Stimulated activated CD8-positive, alpha-beta memory T cell treated with anti-CD3 and anti-CD28 coated beads, Interleukin-15, amount 100 ng/mL, for 24 hours (primary cell): ENCODE measurements at places on chromosomes 16 and 17.
A peak's percentile ranks its signal among the peaks of the same experiment; 100 is the strongest.

DNA sequence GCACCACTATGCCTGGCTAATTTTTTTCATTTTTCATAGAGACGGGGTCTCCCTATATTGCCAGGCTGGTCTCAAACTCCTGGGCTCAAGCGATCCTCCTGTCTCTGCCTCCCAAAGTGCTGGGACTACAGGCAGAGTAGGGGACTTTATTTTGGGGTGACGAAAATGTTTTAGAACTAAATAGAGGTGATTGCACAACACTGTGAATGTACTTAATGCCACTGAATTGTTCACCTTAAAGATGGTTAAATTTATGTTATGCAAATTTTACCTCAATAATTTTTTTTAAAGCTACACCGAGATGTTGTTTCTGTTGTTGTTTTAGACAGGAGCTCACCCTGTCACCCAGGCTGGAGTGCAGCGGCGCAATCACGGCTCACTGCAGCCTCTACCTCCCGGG, 111.9 kb upstream of the SEC14L1 start:
- DNase-seq, result no peak

GRCh38 chr17:4948166-4948930, at the start of gene PFN1:
Gene PFN1 (minus strand): TSS chr17:4948530. CDS start chr17:4948394, 136 bp downstream.
- DNase-seq, result peak; percentile 65

GRCh38 chr16:87436225-87437172, 44.4 kb downstream of the MAP1LC3B start:
- DNase-seq, result no peak

- no peak for DNase-seq
Measured at GRCh38 chr16:31243734-31244670, 15.8 kb upstream of the ITGAM start.

DNA sequence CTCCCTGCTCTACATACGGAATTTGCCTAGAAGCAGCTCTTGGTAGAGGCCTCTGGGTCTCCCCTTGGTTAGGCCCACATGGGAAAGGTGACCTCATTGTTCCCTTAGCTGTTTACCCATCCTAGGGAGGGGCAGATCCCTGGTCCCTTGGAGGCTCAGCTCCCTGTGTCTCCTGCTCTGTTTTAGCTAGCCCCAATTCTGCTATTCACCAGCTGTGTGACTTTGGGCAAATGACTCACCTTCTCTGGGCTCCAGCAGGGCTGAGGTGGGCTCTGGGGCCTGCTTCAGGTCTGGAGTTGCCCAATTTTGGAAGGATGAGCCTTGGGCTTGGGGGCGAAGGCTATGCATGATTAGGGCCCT, 3.9 kb downstream of the ABCC3 start:
- DNase-seq, result no peak

GRCh38 chr17:62626719-62627218, 701 bp upstream of the MRC2 start:
- no peak for DNase-seq

DNA sequence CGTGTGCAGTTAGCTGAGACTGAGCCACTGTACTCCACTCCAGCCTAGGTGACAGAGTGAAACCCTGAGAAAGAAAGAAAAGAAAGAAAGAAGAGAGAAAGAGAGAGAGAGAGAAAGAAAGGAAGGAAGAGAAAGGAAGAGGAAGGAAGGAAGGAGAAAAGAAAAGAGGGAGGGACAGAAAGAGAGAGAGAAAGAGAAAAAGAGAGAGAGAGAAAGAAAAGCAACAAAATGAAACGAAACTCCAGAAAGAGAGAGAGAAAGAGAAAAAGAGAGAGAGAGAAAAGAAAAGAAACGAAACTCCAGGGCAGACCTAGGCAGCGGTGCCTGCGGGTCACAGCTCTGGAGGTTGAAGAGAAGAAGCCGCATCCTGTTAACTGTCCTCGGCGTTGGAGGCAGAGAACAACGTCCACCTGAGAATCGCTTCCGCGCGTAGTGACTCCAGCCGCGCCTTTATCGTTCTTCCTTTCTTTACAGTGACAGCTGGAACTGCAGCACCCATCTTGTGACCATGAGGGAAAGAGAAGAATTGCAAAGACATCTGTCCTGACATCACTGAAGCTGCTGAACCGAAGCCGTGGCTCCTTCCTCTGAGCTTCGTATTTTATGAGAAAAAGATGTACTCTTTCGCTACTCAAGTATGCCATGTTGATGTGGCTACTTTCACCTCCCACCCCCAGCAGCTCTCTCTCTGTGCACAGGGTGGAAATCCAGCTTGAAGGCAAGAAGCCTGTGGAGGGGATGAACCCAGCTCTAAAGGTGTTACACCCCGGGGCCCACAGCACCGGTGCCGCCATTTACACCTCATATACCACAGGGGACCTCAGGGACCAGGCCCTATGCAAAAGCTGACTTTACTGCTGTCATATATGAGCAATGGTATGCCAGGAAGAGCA, 56.9 kb upstream of the DOC2B start:
- no peak for DNase-seq

- no peak for DNase-seq
Measured at GRCh38 chr16:13093661-13094060, 192.3 kb downstream of the SHISA9 start.

DNA sequence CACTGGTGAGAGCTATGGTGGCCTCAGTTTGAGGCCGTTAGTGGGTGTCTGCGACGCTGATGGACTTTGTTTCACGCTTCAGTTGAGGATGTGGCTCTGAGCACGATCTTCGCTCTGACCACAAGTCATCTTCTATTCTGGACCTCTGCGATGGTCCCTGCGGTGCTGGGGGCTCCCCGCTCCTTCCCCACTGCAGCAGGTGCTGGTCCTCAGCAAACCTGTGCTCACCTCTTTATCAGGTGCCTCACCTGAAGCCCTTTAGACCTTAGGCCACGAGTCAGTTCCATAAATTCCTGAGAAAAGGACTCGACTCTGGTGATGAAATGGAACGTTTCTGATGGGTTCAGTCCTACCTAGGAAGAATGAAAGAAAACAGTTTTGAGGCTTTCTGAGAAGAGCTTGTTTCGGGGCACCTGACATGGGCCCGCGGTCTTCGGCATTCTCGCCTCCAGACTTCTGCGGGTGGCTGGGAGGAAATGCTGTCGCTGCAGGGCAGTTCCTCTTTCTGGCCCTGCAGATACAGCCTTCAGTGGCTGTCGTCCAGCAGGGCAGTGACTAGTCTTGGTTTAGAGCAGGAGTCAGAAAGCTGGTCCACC, 4.7 kb downstream of the KCTD5 start:
- DNase-seq, result no peak

- peak; percentile 56 for DNase-seq
Measured at GRCh38 chr17:57987581-57988300, at the start of gene VEZF1. Gene VEZF1 (minus strand): TSS chr17:57988254. CDS start chr17:57988111, 143 bp downstream.

- no peak for DNase-seq
Measured at GRCh38 chr17:75536366-75536765, 10.9 kb downstream of the LLGL2 start.

DNA sequence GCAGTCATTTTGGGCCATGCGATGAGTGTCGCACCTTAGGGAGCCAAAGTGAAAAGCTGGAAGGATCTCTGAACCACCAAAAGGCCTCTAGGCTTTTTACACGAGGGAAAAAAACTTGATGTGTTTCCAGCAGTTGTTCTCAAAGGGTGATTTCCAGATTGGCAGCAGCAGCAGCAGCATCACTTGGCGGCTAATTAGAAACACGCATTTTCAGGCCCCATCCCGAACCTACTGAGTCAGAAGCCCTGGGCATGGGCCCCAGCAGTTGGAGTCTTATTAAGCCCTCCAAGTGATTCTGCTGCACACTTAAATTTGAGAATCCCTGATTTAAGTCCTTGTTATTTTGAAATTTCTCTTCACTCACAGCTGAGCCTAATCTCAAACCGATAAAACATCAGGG, 25.3 kb upstream of the PYY start:
- no peak for DNase-seq

DNA sequence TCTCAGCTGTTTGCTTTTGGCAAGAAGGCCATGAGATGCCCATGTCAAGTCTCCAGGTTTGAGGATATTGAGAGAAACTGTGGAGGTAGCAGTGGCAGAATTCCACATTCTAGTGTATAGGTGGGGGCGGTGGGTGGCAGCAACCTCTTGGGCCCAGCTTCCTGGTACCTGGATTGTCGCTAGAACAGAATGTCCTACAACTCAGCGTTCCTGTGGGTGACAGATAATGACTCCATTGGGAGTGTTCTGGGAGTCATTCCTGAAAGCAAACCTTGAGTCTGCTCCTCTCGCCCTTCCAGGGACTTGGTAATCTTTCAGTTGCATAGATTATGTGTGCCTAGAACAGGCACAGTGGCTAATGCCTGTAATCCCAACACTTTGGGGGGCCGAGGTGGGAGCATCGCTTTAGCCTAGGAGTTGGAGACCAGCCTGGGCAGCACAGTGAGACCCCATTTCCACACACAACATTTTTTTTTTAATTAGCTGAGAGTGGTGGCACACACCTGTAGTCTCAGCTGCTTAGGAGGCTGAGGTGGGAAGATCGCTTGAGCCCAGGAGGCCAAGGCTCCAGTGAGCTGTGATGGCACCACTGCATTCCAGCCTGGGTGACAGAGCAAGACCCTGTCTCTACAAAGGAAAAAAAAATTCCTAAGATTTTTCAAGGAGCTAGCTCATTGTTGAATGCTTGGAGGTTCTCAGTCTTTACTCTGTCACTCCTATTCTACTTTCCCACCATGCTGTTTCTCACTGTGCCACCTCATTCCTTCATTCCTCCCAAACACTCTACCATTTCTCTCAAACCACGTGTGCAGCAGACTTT, 37.9 kb upstream of the METTL16 start:
- no peak for DNase-seq

GRCh38 chr17:38899421-38899820, 26.0 kb upstream of the LASP1NB start:
- no peak for DNase-seq

DNA sequence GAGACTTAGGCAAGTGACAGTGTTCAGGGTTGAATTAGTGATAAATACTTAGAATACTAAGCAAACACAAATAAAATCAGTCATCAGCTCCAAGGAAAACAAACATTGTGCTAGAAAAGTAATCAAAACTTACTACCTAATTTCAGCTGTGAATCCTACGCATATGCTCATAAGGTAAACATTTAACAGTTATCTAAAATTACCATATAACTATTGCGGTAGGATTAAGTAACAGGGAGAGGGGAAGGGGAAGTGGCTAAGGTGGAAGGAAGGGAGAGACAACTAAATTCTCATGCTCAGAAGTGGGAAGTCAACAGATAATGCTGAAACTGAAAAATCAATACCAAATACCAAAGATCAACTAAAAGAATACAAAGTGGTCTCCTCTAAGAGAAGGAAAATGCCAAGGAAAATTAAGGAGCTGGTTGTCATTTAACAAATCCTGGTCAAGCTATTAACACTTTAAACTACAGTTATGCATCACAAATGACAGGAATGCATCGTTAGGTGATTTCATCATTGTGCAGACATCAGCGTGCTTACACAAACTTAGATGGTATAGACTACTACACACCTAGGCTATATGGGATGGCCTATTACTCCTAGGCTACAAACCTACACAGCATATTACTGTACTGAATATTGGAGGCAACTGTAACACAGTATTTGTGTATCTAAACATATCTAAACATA, 20.0 kb downstream of the USP32 start:
- no peak for DNase-seq

GRCh38 chr17:65029605-65030336, 26.8 kb downstream of the GNA13 start:
- DNase-seq, result no peak

GRCh38 chr16:75070012-75070841, 46.4 kb downstream of the LDHD start:
- DNase-seq, result no peak

- no peak for DNase-seq
Measured at GRCh38 chr17:50920891-50921586, 54.9 kb upstream of the TOB1 start.

- DNase-seq, result no peak
Measured at GRCh38 chr17:385178-385835, 32.7 kb upstream of the RPH3AL start.

- no peak for DNase-seq
Measured at GRCh38 chr16:47970291-47970931, 185.4 kb downstream of the ABCC12 start.

DNA sequence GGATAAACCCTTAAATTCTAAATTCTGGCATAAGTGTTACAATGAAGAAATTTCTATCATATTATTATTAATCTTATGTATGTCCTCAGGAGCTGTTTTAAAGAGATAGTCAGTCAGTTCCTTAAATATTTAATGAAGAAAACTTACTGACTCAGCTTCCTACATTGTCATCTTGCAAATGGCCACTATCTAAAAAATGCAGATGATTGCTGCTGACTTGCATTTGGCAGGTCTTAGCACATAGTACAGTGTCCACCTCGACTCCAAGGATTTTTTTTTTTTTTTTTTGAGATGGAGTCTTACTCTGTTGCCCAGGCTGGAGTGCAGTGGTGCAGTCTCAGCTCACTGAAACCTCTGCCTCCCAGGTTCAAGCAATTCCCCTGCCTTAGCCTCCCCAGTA, 55.1 kb upstream of the CORO6 start:
- DNase-seq, result no peak

GRCh38 chr17:10295728-10296343, 77.0 kb downstream of the MYH13 start:
- DNase-seq, result no peak

GRCh38 chr17:56057869-56058268, 95.4 kb upstream of the ANKFN1 start:
- no peak for DNase-seq

DNA sequence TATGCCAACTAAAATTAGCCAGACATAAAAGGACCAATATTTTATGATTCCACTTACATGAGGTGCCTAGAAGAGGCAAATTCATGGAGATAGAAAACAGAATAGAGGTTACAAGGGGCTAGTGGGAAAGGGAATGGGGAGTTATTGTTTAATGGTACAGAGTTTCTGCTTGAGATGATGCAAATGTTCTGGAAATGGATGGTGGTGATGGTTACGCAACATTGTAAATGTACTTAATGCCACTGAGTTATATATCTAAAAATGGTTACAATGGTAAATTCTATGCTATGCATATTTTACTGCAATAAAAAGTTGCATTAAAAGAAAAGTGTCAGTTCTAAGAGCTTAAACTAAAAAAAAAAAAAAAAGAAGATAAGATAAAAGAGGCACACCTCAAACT, 17.9 kb downstream of the MT1X start:
- no peak for DNase-seq

DNA sequence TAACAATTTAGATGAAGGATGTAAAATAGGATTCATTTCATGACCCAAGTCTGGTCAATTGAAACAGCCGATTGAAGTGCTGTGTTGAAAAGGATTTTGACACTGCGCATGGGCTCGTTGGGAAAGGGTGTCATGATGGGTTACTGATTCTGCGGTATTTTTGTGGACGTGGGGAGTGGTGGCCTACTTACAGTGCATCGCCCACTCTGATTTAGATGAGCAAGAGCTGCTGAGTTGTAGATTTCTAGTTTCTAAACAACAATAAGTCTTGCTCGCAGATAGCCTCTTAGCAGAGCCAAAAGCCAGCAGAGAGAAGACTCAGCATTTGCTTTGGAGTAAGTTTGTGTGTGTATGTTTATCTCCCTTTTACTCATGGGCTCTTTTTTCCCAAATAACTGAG, 731.0 kb downstream of the MAF start:
- no peak for DNase-seq

GRCh38 chr17:81434072-81434471, 38.8 kb downstream of the BAHCC1 start:
- no peak for DNase-seq
